NCI-H1105 treated with DMSO at 0.1 percent for 48 hours (cell line): ENCODE measurements at places on chromosomes 12 and 14.

- DNase-seq: no peak
Observed at GRCh38 chr12:123614531-123614930, 12.6 kb downstream of the DDX55 start.

DNA sequence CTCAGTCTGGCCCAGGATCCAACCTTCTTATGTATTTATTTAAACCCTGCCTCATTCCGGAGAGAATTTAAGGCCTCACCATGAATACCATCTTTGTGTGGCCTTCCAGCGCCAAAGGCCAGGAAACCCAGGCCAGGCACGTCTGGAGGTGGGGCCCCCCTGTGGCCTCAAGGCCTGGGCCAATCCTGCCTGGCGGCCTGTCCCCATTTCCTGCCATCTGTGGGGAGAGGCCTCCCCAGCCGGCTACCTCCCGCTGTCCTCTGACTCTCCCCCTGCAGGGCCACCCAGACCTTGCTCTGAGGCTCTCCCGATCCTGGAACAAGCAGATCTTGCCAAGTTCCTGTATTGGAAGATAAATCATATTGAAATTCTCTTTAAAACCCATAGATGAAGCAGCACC lies 37.4 kb upstream of the MEG3 start:
- no peak for DNase-seq

GRCh38 chr14:54715811-54716210 lies 148.9 kb downstream of the SAMD4A start:
- no peak for DNase-seq

DNA sequence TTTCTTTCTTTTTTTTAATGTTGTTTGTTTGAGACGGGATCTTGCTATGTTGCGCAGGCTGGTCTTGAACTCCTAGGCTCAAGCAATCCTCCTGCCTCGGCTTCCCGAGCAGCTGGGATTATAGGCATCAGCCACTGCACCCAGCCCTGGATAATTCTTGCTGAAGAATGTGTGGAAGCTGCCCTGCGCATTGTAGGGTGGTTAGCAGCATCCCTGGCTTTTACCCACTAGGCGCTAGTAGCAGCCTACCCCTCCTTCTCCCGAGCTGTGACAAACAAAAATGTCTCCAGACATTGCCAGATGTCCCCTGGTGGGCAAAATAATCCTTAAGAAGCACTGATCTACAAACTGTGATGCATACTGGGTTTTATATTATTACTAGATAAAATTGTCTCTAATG lies 6.6 kb downstream of the DCAF4 start:
- no peak for DNase-seq

GRCh38 chr12:116813271-116814041 lies 67.8 kb downstream of the HRK start:
- no peak for DNase-seq

- no peak for DNase-seq
Observed at GRCh38 chr12:121600702-121601336, 20.0 kb upstream of the KDM2B start.

GRCh38 chr12:131258398-131258797 lies 304.7 kb downstream of the ADGRD1 start:
- DNase-seq: no peak

DNA sequence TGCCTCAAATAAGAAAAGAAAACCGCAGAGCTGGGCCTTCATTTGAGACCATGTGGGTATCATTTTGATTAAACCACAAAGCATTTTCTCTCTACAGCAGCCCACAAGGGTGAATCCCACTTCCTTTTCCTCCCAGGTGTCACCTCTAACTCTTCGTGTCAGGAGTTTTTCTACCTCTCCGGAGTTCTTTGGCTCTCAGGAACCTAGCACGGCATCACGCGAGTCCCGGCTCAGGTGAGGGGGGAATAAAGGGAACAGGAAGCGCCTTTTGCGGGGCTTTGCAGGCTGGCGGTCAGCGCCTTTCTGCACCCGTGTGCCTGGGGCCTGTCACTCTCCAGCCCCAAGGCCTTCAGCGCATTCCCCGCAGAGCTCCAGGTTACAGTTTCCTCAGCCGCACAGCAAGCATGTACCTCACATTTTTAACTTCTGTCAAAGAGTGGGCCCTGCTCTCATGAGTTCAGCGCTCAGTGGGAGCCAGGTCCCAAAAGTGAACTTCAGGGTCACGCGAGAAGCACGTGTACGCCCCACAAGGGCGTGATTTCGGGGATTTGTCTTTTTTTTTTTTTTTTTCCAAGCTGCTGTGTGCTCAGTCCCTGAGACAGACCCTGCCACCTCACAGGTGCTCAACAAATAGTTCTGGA lies 740 bp upstream of the PRPF40B start:
- no peak for DNase-seq

DNA sequence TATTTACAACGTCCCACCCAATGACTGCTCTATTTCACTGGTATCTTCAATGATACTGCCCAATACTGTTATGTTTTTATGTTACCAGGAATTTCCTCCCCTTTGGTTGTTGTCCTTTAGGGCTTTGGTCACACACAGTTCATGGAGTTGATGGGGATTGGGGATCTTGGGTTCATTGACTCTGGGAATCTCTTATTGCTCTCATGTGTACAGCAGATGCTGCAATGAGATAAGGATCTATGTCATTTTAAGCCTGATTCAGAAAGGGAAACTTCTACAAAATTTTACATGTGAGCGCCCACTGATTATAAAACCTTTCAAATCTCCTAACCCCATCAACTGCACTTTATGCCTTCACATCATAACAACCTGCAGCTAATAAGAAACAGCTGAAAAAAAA lies 67.2 kb downstream of the FAR2 start:
- DNase-seq: no peak
